AG04450 (cell line): ENCODE measurements at places on chromosomes 5 and 9. TPM values are rescaled to one million over a fixed set of nuclear protein-coding genes. Genes with fewer than 3 reads are reported as not detected.

Gene TAS2R1
- polyA plus RNA-seq = 0.09 and 0.14 TPM in 2 replicates

Gene CD14
- polyA plus RNA-seq = 0.29 and 0.71 TPM in 2 replicates

Gene GABRP
- polyA plus RNA-seq = not detected in 2 replicates

- DNase-seq = no peak
Observed at GRCh38 chr9:110427497-110428104, 89.9 kb upstream of the TXNDC8 start.

DNA sequence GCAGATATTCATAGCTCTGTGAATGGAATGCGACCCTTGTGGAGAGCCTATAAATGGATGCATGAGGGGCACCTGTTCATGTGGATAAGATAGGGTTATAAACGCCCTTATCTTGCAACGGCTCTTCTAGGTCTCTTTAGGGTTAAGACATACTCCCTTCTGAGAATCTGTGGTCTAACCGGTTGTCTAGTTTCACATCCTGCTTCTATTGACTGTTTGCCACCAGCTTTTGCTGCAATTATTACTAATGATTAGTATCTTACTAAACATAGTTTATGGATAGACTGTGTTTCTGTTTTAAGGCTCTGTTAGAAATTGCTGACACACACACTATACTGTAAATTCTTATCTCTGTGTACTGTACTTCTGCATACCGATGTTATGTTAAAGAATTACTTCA, 198.9 kb upstream of the CYLC2 start:
- DNase-seq = no peak
